Panc1 (cell line): ENCODE measurements at places on chromosomes 1 and 21. TPM values are rescaled to one million over a fixed set of nuclear protein-coding genes. Genes with fewer than 3 reads are reported as not detected.

The TAF5L gene
- 23.8 TPM for total RNA-seq

The RBM8A gene
- total RNA-seq, result 172 TPM

The TRNP1 gene
- 81.2 TPM for total RNA-seq

The CDKN2C gene
- 50.4 TPM for total RNA-seq

The S100A8 gene
- not detected for total RNA-seq

The SPRR3 gene
- not detected for total RNA-seq

The DBT gene
- 5.2 TPM for total RNA-seq

The EPHA8 gene
- total RNA-seq, result not detected

The OR2L8 gene
- total RNA-seq, result not detected

The SLC25A34 gene
- 0.64 TPM for total RNA-seq

The OR2L5 gene
- not detected for total RNA-seq

The CATSPERE gene
- total RNA-seq, result 0.31 TPM

The OR2T29 gene
- total RNA-seq, result not detected

The OR2T35 gene
- not detected for total RNA-seq

The EFNA4 gene
- total RNA-seq, result 8.0 TPM

The SPATA1 gene
- 5.0 TPM for total RNA-seq

The KRTAP26-1 gene
- total RNA-seq, result not detected

The ELAPOR1 gene
- 0.28 TPM for total RNA-seq
